IPS-NIHi11 (cell line): ENCODE measurements at places on chromosomes 1 and 21.
A peak's percentile ranks its signal among the peaks of the same experiment; 100 is the strongest.

DNA sequence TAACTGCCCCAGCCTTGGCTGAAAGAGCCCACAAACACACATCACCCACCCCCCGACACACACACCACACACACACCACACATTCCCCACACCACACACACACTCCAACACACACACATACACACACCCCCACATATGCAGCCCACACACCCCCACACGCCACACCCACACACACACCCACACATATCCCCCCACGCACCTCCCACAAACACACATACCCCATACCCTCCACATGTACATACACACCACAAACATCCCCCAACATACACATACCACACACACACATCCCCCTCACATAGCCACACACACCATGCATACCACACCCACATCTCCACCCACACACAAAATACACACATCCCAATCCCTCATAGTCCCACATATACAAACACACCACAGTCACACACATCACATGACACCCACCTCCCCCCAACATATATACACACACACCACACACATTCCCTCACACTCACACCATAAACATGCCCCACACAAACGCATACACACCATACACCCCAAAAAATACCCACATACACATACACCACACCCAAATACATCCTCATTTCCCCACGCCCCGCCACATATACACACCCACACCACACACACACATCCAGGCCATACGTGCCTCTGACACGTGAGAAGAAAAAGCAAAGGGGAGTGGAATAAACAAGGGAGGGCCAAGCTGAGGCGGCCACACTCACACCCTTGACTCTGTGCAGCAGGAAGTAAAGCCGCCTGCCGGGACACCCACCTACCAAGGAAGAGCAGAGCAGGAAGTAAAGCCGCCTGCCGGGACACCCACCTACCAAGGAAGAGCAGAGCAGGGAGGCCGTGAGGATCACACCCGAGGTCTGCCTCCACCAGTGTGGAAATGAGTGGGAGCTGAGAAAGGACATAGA is 53.7 kb downstream of the HSF2BP start:
- no peak for DNase-seq

DNA sequence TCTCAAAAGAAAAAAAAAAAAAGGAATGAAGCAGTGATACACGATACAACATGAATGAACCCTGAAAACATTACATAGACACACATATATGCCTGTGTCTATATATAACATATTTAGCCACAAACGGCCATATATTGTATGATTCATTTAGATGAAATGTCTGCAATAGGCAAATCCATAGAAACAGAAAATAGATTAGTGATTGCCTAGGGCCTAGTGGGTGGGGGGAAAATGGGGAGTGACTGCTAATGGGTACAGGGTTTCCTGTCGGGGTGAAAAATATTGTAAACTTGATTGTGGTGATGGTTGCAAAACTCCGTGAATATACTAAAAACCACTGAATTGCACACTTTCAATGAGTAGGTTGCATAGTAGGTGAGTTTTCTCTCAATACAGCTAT is 6.0 kb upstream of the H6PD start:
- no peak for DNase-seq

DNA sequence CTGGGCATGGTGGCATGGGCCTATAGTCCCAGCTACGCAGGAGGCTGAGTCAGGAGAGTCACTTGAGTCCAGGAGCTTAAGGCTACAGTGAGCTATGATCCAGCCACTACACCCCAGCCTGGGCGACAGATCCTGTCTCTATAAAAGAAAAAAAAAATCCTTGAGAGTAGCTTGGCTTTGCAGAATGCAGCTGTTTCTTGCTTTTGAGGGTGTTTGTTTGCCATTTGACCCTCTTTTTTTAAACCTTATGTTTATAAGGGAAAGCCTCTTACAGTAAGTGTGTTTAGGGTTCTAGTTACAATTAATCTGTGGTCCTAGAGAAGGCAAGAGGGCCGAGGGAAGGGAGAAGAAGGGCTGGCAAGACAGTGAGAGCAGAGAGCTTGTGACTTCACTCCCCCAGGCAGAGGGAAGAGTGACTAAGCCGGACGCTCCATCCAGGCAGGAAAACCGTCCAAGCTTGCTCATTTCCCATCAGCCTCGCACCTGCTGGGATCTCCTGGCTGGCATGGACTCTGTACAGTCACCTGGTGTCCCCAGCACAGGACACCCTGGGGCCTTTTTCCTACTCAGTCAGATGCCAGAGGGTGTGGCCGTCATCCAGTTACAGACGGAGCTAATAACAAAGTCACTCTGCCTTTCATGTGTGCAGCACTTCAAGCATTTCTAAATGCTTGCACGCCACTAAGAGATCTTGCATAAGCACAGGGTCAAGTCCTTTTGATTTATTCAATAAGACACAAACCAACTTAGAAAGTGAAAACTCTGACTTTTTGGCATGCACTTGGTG is 55.5 kb upstream of the PSEN2 start:
- peak; percentile 46 for DNase-seq

- DNase-seq, result no peak
Measured at GRCh38 chr1:213070406-213070805, 19.4 kb downstream of the RPS6KC1 start.

GRCh38 chr21:16002874-16003466 is 273.2 kb downstream of the USP25 start:
- no peak for DNase-seq

- DNase-seq, result peak; percentile 40
Measured at GRCh38 chr21:33971492-33972013, 55.9 kb upstream of the ATP5PO start.

DNA sequence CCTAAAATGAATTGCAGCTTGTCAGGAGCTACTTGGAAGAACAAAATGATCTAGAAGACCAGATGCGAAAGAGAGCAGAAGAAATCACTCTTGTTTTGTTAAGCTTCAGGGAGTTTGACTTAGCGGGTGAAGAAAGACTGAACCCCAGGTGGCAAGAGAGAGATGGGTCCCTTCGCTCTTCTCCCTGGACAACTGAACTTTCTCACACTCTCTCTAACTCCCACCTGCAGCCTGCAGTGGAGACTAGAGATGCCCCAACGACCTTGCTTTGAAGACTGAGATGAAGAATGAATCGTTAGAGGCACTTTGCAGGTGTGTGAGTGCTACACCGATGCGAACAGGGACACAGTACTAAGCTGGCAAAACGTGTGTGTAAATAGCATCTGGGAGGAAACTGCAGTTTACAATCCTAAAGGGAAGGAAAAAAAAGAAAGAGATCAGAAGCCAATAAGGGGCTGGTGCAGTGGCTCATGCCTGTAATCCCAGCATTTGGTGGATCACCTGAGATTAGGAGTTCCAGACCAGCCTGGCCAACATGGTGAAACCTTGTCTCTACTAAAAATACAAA is 64.5 kb upstream of the LYST start:
- DNase-seq, result no peak

GRCh38 chr1:224704107-224704735 is 88.1 kb downstream of the CNIH3 start:
- DNase-seq, result no peak

DNA sequence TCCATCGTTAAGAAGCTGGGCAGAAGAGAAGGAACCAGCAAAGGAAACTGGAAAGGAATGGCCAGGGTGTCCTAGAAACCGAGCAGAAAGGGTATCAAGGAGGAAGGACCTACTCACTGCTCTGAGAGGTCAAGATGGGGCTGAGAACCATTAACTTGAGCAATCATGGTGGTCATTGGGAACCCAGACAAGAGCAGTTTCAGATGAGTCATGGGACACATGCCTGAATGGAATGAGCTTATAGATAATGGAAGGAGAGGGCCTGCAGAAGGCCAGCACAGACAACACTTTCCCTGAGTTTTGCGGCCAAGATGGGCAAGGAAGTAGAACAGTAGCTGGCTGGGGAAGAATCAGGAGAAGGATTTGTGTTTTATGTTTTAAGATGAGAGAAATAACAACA is 383.2 kb downstream of the KIF26B start:
- no peak for DNase-seq

DNA sequence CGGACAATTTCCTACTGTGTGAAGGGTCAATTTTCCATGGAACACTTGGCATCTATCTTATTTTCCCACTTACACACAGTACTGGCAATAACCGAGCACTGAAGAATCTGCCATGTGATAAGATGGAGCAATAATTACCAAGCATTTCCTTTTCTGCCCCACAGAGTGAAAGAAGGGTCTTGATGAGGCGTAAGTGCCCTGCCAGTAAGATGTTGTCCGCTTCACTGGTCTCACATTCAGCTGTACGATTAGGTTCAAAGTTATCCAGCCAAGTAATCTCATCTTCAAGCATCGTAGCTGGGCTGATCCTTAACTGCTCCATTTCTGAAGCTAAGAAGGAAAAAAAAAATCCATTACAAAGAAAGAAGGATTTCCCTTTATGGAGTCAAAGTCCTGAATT is 67.8 kb downstream of the PCSK9 start:
- no peak for DNase-seq

GRCh38 chr1:180926164-180926981 is 13.7 kb downstream of the KIAA1614 start:
- DNase-seq, result no peak

GRCh38 chr1:42085596-42085995 is 67.6 kb upstream of the GUCA2B start:
- peak; percentile 19 for DNase-seq

DNA sequence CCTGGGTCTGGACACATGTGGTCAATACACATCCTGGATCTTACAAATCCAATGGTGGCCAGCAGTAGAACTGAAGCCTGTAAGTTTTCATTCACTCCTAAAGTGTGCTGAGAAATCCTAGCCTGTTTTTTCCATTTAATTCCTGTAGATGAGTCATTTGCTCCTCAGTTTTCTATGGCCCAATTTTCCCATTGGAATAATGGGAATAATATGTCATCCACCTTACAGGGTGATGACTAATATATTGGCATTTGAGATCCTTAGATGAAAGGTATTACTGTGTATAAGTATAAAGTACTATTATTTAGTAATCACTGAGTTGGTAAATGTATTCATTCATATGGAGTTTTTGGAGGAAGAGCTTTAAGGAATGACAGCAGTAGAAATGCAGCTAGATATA is 89.7 kb upstream of the ADAR start:
- no peak for DNase-seq

- DNase-seq, result no peak
Measured at GRCh38 chr1:8450312-8450711, 132.4 kb downstream of the SLC45A1 start.

- no peak for DNase-seq
Measured at GRCh38 chr1:243346468-243346867, 90.6 kb downstream of the SDCCAG8 start.

- no peak for DNase-seq
Measured at GRCh38 chr1:247529771-247530355, 6.4 kb downstream of the OR2C3 start.

DNA sequence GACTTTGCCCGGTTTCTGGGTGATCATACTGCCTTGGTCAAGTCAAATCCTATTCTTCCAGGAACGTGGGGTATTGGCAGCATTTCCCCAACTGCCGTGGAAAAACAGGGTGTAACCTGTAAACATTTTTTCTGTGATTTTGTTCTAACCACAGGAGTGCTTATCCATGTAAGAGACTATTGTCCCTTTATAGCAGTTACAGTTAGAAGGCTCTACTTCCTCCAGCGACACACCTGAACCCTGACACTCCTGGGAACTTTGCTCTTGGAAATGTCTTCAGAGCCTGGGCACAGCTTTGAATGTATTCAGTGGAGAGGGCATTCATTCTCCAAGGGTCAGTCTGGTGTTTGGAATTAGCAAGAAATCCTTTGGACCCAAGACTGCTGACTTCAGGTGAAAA is 26.4 kb upstream of the ARHGEF10L start:
- DNase-seq, result no peak

DNA sequence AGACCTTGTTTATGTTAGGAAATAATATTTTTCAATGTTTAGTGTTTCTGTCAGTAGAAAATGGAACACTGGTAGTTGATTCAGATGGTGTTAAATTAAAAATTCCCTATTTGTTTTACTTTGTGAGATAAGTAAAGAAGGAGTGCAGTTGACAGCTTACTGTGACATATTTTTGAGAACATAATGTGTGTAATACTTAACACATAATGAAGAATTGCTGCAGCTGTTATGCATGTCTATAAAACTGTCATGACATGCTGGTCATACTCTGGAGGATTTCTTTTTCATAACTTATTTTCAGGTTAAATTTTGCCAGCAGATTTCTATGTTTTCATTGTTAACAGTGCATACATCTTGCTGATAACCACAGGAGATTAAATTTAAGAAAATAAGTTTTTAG is 296.1 kb downstream of the CTH start:
- no peak for DNase-seq

- DNase-seq, result no peak
Measured at GRCh38 chr1:201406831-201407406, 7.8 kb upstream of the LAD1 start.

DNA sequence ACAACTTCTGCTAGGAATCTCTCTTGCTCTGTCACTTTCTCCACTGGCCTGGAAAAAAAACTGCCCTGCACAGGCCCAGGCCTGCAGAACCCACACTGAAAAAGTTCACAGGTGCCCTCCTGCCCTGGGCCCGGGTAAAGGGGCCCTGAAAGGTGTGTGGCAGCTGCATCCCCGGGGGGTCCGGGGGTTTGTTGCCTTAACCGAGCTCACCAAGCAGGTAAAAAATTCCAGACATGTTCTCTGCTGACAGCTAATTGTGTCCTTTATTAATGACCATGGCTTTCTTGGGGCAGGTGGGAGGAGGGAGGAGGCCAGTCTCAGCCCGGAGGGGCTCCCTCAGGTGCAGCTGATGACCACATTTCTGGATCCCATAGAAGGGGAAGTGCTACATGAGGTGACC is 122.9 kb downstream of the LACTBL1 start:
- DNase-seq, result no peak

DNA sequence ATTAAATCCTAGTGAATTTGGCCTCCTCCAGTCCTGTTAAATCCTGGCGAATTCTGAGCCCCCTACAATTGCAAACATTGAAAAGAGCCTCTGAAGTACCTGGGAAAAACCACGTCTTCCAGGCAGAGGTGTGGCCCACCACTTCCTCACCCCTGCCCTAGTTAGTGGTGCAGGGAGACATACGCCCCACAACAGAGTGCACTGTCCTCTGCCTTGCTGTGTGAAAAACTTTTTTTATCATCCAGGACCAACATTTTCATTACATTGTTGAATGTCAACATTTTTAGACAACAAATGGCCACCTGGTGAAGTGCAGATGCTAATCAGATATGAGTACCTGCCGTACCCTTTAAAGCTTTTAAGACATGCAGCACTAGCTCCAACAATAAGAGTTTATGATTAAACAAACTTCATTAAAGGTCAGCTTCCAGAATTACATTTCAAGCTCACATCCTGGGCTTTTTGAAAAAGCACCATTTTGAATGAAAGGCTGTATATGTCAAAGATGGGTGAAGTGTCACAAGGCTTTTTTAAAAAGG is 13.6 kb upstream of the TMPRSS2 start:
- DNase-seq, result no peak

- DNase-seq, result no peak
Measured at GRCh38 chr1:152954436-152954835, 7.4 kb downstream of the SPRR5 start.
